ENCODE measurements at places on chromosomes 6 and 20. TPM values are rescaled to one million over a fixed set of nuclear protein-coding genes. Genes with fewer than 3 reads are reported as not detected.
A peak's percentile ranks its signal among the peaks of the same experiment; 100 is the strongest.

GRCh38 chr6:89034586-89035251 is 45.8 kb upstream of the PNRC1 start:
- no peak for DNase-seq
- peak overlapping the region; percentile 99 for H3K27ac ChIP-seq
- H3K4me3 ChIP-seq, result peak overlapping the region; percentile 62
- peaks cover 17% of the 10 kb centered on the region for H3K4me1 ChIP-seq
- H3K36me3 ChIP-seq, result peaks cover 11% of the 10 kb centered on the region
- no peaks in the 10 kb centered on the region for H3K27me3 ChIP-seq

Gene PPP1R3G
- total RNA-seq, result 0.20 TPM

Gene TNXB
- total RNA-seq, result 10.6 TPM

DNA sequence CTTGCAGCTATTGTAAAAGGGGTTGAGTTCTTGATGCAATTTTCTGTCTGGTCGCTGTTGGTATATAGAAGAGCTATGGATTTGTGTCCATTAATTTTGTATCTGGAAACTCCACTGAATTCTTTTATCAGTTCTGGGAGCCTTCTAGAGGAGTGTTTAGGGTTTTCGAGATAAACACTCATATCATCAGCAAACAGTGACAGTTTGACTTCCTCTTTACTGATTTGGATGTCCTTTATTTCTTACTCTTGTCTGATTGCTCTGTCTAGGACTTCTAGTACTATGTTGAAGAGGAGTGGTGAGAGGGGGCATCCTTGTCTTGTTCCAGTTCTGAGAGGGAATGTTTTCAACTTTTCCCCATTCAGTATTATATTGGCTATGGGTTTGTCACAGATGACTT is 120.8 kb upstream of the SSTR4 start:
- DNase-seq, result no peak
- H3K4me3 ChIP-seq, result no peak overlapping the region
- H3K27ac ChIP-seq, result no peak overlapping the region
- H3K36me3 ChIP-seq, result no peaks in the 10 kb centered on the region
- H3K4me1 ChIP-seq, result no peaks in the 10 kb centered on the region

GRCh38 chr6:113377362-113377942 is 479.7 kb upstream of the MARCKS start:
- no peaks in the 10 kb centered on the region for H3K36me3 ChIP-seq
- no peak overlapping the region for H3K4me3 ChIP-seq
- no peak for DNase-seq
- no peaks in the 10 kb centered on the region for H3K4me1 ChIP-seq
- no peaks in the 10 kb centered on the region for H3K27me3 ChIP-seq

GRCh38 chr20:41398408-41398807 is 31.8 kb upstream of the EMILIN3 start:
- no peak overlapping the region for H3K27ac ChIP-seq
- H3K4me3 ChIP-seq, result no peak overlapping the region
- H3K4me1 ChIP-seq, result no peaks in the 10 kb centered on the region
- DNase-seq, result no peak
- H3K36me3 ChIP-seq, result peaks cover 4% of the 10 kb centered on the region

GRCh38 chr6:158002249-158002950 is 20.7 kb downstream of the SYNJ2 start:
- peaks cover 63% of the 10 kb centered on the region for H3K4me1 ChIP-seq
- H3K36me3 ChIP-seq, result peaks cover 29% of the 10 kb centered on the region
- no peaks in the 10 kb centered on the region for H3K27me3 ChIP-seq
- peak; percentile 59 for DNase-seq
- H3K27ac ChIP-seq, result peak overlapping the region; percentile 95

Gene SLC52A3
- total RNA-seq, result 11.1 TPM

Gene PLA2G7
- total RNA-seq, result 2.1 TPM

Gene C6orf15
- not detected for total RNA-seq

GRCh38 chr6:884570-884969 is 191.6 kb upstream of the EXOC2 start:
- H3K4me3 ChIP-seq, result no peak overlapping the region
- no peak for DNase-seq
- peaks cover 5% of the 10 kb centered on the region for H3K36me3 ChIP-seq
- H3K27ac ChIP-seq, result peak overlapping the region; percentile 54

DNA sequence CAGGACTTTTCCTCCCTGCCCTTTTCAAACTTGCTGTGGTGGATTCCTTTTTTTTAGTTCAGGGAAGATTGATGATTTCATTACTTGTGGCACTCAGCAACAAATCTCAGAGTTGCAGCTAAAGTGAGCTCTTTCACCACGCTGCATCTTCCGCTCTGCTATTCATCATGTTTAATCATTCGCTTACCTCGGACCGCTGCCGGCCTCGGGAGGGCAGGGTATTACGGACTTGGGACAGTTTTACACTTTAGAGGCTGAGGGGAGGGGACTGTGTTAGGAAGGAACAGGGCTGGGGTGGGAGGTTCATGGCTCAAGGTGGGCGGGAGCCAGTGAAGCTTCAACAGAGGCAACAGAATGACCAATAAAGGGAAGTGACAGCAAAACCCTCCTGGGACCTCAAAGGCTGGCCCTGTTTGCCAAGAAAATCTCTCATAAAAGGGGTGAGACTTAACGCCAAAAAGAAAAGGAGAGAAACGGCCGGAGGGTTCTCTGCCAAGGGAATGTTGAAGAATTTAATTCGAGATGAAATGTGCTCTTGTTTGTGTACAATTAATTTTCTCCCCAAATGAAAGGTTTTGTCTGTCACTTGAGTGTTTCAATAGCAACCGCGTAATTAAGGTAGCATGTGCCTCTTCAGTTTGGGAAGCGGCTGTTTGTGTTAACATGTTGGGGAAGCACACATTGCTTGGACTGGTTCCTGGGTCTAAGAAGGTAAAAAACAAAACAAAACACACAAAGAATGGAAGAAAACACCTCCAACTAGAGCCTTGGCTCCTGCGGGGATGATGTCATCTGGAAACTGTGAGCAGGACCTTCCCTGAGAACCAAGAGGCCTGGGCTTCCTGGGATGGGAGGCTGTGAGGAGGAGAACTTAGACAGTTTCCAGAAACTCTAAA is 72.5 kb upstream of the SULF2 start:
- no peak for DNase-seq
- peaks cover 2% of the 10 kb centered on the region for H3K27me3 ChIP-seq
- peak overlapping the region; percentile 40 for H3K27ac ChIP-seq
- no peaks in the 10 kb centered on the region for H3K36me3 ChIP-seq

- no peak for DNase-seq
- H3K4me1 ChIP-seq, result no peaks in the 10 kb centered on the region
- no peak overlapping the region for H3K27ac ChIP-seq
- no peaks in the 10 kb centered on the region for H3K27me3 ChIP-seq
Measured at GRCh38 chr6:57207141-57207540, 15.0 kb downstream of the RAB23 start.

GRCh38 chr6:39341937-39342336 is 19.4 kb upstream of the KCNK16 start:
- no peak overlapping the region for H3K27ac ChIP-seq
- no peak for DNase-seq
- H3K4me3 ChIP-seq, result no peak overlapping the region
- no peaks in the 10 kb centered on the region for H3K36me3 ChIP-seq
- H3K4me1 ChIP-seq, result no peaks in the 10 kb centered on the region

Gene PSMB9
- 120 TPM for total RNA-seq

DNA sequence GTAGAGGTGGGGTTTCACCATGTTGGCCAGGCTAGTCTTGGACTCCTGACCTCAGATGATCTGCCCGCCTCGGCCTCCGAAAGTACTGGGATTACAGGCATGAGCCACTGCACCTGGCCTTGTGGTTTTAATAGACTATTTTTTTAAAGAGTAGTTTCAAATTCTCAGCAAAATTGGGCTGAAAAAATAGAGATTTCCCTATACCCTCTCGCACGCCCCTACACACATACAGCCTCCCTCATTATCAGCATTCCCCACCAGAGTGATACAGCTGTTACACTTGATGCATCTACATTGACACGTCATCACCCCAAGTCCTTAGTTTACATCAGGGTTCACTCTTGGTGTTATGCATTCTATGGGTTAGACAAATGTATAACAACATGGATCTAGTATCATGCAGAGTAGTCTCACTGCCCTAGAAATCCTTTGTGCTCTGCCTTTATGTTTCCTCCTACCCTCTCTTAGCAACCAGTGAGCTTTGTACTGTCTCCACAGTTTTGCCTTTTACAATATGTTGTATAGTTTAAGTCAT is 103.6 kb downstream of the CDYL start:
- no peaks in the 10 kb centered on the region for H3K27me3 ChIP-seq
- no peak for DNase-seq
- no peaks in the 10 kb centered on the region for H3K36me3 ChIP-seq
- peaks cover 8% of the 10 kb centered on the region for H3K4me1 ChIP-seq

Gene DLL1
- 0.14 TPM for total RNA-seq

Data from Calu3 (cell line).